ENCODE measurements at places on chromosomes 12 and 14.

- no peak for DNase-seq
Observed at GRCh38 chr12:87344699-87345098, 684.5 kb downstream of the C12orf50 start.

- DNase-seq, result no peak
Observed at GRCh38 chr12:90543374-90543773, 411.6 kb downstream of the CCER1 start.

GRCh38 chr12:111359231-111359913 is 9.5 kb downstream of the PHETA1 start:
- DNase-seq, result no peak

GRCh38 chr12:109539508-109539907 is 33.8 kb downstream of the MMAB start:
- DNase-seq, result no peak

- no peak for DNase-seq
Observed at GRCh38 chr14:26773906-26774593, 176.2 kb upstream of the NOVA1 start.

GRCh38 chr12:18752280-18752920 is 14.5 kb downstream of the CAPZA3 start:
- DNase-seq, result no peak

DNA sequence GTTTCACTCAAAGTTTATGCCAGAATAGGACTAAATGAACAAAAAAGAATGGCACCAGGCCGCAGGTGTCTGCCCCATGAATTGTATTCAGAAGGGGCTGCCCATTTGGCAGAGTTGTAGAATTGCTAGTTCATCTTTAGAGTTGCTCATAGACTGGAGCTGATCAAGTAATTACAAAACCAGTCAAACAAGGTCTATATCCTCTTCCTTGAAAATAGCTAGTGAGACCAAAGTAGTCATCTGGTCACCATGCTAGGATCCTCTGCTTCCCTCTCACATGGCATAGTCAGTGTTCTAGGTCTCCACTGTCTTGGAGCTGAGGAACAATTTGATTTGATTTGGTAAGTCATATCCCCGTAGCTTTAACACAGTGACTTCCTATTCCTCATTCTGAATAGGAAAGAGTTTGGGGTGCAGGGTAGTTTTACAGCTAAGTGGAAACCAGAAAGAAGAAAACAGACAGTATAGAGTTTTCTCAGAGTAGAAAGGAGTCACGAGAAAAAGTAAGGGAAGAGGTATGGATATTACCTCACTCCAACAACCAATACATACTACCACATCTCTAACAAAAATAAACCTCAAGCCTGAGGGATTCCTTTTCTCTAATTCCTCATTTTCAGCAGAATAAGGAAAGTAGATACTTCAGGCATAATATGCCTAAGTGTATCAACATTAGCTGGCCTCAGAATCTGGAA is 252.1 kb downstream of the PAWR start:
- no peak for DNase-seq

All from NCI-H748 treated with DMSO at 0.1 percent for 48 hours (cell line).